ENCODE measurements at places on chromosomes 7 and 10. TPM values are rescaled to one million over a fixed set of nuclear protein-coding genes. Genes with fewer than 3 reads are reported as not detected.
A peak's percentile ranks its signal among the peaks of the same experiment; 100 is the strongest.

Gene GDF2
- not detected for total RNA-seq

- no peak for DNase-seq
These were observed 171.3 kb upstream of the STEAP4 start for GRCh38 chr7:88477976-88478375.

DNA sequence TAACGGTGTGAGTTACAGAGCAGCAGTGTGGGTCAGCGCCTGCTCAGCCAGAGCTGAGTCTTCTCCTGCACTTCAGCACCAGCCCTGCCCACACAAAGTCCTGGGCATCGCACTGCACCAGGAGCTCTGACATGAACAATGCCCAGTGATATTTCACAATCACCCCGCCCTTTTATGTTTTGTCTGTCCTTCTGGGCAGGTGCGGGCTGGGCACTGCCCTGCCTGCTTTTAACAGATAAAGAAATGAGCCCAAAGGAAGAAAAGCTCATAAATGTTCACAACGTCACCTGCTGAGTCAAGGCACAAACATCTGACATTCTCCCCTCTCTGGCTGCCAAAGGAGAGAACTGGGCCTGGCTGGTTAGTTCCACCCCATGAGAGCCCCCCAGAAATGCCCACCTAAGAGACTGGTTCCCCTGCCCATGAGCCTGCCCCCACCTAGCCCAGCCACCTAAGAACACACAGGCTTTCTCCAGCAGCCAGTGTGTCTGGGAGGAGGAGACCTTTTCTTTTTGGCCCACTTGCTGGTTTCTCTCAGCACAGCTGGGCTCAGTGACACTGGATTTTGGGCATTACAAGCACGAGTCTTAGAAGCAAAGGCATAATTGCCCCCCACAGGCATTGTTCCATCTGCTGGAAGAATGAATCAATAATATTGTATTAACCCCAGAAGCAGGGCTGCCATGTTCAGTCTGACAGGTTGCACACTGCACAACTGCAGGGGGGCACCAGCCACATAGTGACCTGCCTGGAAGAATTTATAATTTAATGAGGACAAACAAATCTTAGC, 22.3 kb downstream of the CALML3 start:
- DNase-seq = peak; percentile 11

DNA sequence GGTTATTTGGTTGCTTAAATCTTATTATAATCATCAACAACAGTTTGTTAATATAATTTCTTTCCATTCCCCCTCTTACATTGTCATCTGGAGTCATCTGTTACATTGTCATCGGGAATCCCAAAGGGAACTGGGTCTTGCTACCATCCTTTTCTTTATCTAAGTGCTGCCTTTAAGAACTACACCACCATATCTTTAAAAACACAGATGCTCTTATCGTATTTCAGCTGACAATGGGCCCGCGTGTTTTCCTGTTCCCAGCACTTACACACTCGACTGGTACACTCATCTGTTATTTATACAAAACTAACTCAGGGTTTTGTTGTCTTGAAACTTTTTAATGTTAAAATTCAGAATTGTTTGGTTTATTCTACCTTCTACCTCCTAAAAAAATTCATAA, 256.2 kb upstream of the MGMT start:
- no peak for DNase-seq

DNA sequence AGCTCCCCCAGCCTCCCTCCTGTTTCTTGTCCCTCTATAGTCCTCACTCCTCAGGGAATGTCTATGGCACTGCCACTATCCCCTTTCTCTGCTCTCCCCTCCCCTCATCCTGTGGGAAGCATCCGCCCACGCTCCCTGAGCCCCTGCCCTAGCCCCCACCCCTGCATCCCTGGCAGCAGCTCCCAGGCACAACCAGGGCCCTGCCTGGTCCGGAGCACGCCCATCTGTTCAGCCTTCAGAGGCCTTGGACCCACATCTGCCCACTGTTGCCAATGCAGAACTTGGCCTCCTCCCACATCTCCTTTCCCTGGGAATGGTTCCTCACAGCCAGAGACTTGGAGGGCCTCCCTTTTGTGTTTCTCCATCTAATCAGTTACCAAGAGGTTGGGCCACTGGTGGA, 20.4 kb upstream of the TBRG4 start:
- DNase-seq = no peak

DNA sequence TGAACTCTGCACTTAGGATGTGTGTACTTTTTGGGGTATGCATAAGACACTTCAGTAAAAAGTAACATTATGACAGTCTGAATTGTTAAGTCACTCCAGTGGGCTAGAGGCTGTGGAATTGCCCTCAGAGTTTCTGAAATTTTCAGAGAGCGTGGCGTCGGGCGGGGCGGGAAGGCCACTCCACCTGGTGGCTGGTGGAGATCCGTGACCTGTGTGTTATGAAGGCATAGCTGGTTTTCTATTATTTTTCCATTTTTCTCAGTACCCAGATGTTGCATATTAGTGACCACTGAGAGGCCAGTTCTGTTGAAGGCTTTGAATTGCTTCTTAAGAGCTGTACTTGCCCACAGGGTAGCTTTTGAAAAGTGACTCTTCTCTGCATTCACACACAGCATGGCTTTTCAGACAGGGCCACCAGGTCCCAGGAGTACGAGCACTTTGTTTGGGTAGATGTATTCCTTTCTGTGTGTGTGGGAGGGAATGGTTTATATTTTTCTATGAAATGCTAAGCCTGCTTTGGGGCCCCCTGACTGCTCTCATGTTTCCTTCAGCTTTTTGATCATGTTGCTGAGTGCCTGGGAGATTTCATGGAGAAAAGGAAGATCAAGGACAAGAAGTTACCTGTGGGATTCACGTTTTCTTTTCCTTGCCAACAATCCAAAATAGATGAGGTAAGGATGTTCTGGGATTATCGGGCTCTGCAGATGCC, 52.3 kb downstream of the TACR2 start:
- DNase-seq = no peak
